Prostate gland (tissue), 2 donors: ENCODE measurements at places on chromosomes 7 and 10. TPM values are rescaled to one million over a fixed set of nuclear protein-coding genes. Genes with fewer than 3 reads are reported as not detected.
A peak's percentile ranks its signal among the peaks of the same experiment; 100 is the strongest.

GRCh38 chr7:96241855-96242254, 80.0 kb downstream of the SLC25A13 start:
- no peak overlapping the region for H3K27ac ChIP-seq
- no peaks in the 10 kb centered on the region for H3K4me1 ChIP-seq
- DNase-seq = no peak
- H3K36me3 ChIP-seq = no peaks in the 10 kb centered on the region
- no peaks in the 10 kb centered on the region for H3K27me3 ChIP-seq

The TIAL1 gene
- 74.3 TPM for total RNA-seq

The ADD3 gene
- total RNA-seq = 127 TPM

The HBP1 gene
- 109 TPM for total RNA-seq

GRCh38 chr10:97116462-97117162, 69.1 kb downstream of the SLIT1 start:
- no peak overlapping the region for H3K4me3 ChIP-seq
- no peak for DNase-seq
- no peaks in the 10 kb centered on the region for H3K4me1 ChIP-seq
- H3K36me3 ChIP-seq = no peaks in the 10 kb centered on the region

DNA sequence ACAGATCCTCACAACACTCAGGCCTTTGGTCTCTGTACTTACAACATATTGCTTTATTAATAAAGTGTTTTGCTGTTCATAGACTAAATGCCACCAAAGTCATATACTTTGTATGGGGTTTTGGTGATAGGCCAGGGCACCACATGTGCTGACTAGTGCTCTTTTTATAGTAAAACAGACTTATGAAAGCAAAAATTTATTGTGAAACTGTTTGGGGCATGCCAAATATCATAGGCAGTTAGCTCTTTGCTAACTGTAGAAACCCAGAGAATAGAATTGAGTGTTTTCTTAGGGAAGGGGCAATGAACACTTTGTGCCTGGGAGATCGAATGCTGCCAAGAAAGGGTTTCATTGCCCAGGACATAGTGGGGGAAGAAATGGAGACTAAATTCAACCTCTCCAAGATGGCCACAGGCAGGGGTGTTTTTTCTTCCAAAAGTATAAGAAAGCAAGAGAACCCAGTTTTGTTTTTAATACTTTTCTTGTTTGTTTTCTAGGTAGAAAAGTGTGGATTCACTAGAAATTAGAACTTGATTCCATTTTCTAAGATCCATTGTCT, 142.7 kb downstream of the TRIL start:
- no peak overlapping the region for H3K27ac ChIP-seq
- DNase-seq = no peak
- no peaks in the 10 kb centered on the region for H3K4me1 ChIP-seq
- no peaks in the 10 kb centered on the region for H3K27me3 ChIP-seq
- no peak overlapping the region for H3K4me3 ChIP-seq
- no peaks in the 10 kb centered on the region for H3K36me3 ChIP-seq

GRCh38 chr10:34295142-34295548, 520.0 kb downstream of the PARD3 start:
- H3K27ac ChIP-seq = no peak overlapping the region
- H3K27me3 ChIP-seq = no peaks in the 10 kb centered on the region
- no peak for DNase-seq

The IFIT1B gene
- not detected for total RNA-seq

GRCh38 chr10:22992075-22992474, 64.2 kb downstream of the ARMC3 start:
- no peaks in the 10 kb centered on the region for H3K4me1 ChIP-seq
- no peak overlapping the region for H3K27ac ChIP-seq
- H3K36me3 ChIP-seq = no peaks in the 10 kb centered on the region
- H3K27me3 ChIP-seq = no peaks in the 10 kb centered on the region
- DNase-seq = no peak

- no peak for DNase-seq
- no peak overlapping the region for H3K27ac ChIP-seq
- H3K36me3 ChIP-seq = no peaks in the 10 kb centered on the region
- H3K27me3 ChIP-seq = no peaks in the 10 kb centered on the region
Measured at GRCh38 chr7:15503603-15504290, 58.1 kb downstream of the AGMO start.

- H3K27ac ChIP-seq = no peak overlapping the region
- H3K27me3 ChIP-seq = no peaks in the 10 kb centered on the region
- H3K36me3 ChIP-seq = no peaks in the 10 kb centered on the region
- H3K4me3 ChIP-seq = no peak overlapping the region
Measured at GRCh38 chr7:29102558-29103151, 43.7 kb downstream of the CPVL start.

DNA sequence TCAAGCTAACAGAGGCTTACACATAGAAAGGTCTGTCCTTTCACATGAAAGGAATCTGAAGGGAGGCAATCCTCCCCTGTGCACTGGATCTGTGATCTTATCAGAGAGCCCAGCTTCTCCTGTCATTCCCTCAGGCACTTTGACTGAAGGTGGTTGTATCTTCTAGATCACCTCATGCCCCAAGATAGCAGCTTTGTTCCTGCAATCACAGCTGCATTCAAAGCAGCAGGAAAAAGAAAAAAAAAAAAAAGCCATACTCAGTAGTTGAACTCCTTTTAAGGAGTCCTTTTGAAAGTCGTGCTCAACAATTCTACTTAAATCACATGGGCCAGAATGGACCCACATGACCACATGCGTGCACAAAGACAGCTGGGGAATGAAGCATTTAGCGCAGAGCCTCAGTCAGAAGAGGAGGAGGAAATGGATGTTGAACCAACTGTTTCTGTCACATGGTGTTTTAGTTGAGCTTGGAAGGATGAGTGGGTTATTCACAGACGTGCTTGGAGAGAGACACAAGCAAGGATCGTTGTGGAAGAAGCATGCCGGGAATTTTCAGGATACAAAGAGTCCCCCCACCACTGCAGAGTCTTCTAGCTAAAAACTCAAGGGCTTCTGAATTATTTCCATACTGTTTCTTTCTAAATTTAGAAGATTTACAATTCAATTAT, 13.0 kb upstream of the PFKP start:
- H3K27me3 ChIP-seq = no peaks in the 10 kb centered on the region
- H3K4me1 ChIP-seq = no peaks in the 10 kb centered on the region
- no peak overlapping the region for H3K4me3 ChIP-seq
- peak overlapping the region; percentile 4 for H3K27ac ChIP-seq
- no peaks in the 10 kb centered on the region for H3K36me3 ChIP-seq

DNA sequence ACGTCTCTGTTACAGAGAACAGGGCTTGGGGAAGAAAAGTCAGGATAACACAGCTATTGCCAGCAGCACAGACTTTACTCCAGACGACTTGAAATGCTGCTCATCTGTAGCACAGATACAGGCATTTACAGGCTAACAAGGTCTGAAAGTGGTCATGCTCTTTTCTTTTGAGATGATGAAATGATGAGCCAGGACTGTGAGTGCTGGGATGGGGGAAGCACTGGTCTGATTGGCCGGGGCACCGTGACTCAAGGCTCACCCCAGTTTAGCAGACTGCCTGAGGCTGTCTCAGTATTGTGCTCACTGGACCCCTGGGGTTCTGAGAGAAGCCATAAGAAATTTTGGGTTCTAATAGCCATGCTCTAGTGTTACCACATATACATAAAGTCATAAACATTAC, 12.4 kb downstream of the SMKR1 start:
- H3K27ac ChIP-seq = no peak overlapping the region
- H3K4me1 ChIP-seq = no peaks in the 10 kb centered on the region
- no peak overlapping the region for H3K4me3 ChIP-seq
- no peak for DNase-seq
- no peaks in the 10 kb centered on the region for H3K36me3 ChIP-seq
- no peaks in the 10 kb centered on the region for H3K27me3 ChIP-seq

- H3K4me1 ChIP-seq = no peaks in the 10 kb centered on the region
- H3K27me3 ChIP-seq = no peaks in the 10 kb centered on the region
- H3K36me3 ChIP-seq = no peaks in the 10 kb centered on the region
- no peak for DNase-seq
- H3K4me3 ChIP-seq = no peak overlapping the region
Measured at GRCh38 chr10:23047201-23048050, 48.0 kb upstream of the MSRB2 start.

DNA sequence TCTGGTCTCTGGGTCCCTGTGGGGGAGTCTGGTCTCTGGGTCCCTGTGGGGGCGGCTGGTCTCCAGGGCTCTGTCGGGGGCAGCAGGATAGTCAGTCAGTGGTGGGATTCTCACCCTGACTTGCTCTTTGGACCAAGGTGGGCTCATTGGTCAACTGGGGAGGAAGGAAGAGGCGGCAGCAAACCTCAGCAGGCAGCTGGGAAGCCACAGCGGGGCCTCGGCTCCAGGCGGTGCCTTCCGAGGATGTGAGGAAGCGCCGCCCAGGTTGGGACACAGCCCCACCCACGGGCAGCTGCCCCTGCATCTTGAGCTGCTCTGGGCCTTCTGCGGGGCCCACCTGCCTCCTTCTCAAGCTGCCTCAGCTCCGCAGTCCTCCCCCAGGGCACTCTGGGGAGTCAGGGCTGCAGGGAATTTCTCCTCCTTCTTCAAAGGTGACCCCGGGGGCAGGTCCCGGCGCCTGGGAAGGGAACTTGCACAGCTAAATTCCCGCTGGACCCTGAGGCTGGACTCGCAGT, 20.4 kb upstream of the KNDC1 start:
- H3K27ac ChIP-seq = no peak overlapping the region
- DNase-seq = no peak
- H3K4me3 ChIP-seq = no peak overlapping the region
- no peaks in the 10 kb centered on the region for H3K36me3 ChIP-seq
- peaks cover 15% of the 10 kb centered on the region for H3K27me3 ChIP-seq
- no peaks in the 10 kb centered on the region for H3K4me1 ChIP-seq

DNA sequence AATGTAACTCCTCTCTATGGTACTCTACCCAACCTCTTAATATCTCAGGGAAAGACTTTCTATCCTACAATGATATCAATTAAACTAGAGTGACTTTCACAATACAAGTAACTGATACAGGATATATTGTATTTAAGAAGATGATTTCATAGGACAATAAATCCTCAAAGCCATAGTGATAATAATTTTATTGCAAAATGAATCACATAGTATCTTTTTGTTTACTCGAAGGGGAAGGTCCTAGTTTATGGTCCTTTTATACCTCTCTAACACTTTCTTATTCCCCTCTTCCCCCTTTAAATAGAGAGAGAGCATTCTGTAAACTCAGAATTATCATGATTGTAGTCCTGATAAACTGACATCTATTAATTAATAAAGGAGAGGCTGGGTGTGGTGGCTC, 56.4 kb downstream of the TMEM106B start:
- H3K4me1 ChIP-seq = no peaks in the 10 kb centered on the region
- no peak overlapping the region for H3K27ac ChIP-seq
- H3K4me3 ChIP-seq = no peak overlapping the region

DNA sequence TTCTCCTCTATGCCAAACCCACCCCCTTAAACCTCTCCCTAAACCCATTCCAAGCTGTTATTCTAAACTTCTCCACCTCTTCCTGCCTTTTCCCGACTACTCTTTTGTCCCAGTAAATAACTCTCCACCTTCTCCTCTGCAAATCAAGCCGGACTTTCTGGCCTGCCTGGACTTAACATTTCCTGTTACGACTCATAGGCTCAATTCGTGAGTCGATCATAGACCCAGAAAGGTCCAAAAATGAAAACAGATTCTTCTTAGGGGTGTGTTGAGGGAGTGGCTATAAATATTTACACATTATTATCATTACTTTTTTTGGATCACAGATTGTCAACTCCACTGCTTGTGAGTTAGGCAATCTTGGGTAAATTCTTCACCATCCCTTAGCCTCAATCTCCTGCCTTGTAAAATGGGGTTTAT, 59.0 kb upstream of the HABP2 start:
- peak; percentile 50 for DNase-seq
- no peaks in the 10 kb centered on the region for H3K27me3 ChIP-seq
- no peak overlapping the region for H3K4me3 ChIP-seq
- no peaks in the 10 kb centered on the region for H3K4me1 ChIP-seq
- no peaks in the 10 kb centered on the region for H3K36me3 ChIP-seq
- H3K27ac ChIP-seq = peak overlapping the region; percentile 34

DNA sequence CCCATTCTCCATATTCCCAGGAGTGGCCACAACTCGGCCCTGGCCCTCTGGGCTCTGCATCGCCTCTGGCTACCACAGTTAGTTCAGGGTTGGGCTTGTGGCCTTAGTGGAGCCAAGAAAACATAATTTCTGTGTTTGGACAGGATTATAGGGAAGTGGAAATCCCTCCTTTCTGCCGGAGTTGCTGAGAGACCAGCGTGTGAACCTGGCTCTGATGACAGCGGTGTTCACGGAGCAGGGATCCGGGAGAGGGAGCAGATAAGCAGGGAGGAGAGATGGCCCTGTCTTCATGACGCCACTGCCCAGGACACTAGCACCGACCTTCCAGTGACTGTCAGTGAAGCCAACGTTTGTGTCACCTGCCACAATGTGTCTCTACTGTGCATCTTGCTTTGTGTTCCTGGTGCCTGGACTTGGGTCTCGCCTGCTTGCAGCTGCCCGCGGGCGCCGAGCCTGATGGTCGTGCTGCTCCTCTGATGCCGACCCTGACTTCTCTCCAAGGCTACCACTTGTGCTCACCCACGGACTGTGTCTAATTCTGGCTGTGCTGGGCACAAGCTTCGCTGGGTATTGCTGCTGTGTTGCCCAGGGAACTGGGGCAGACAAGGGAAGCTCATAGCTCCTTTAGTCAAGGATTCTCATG, 67.0 kb upstream of the VIPR2 start:
- H3K27ac ChIP-seq = no peak overlapping the region
- H3K36me3 ChIP-seq = no peaks in the 10 kb centered on the region
- no peak for DNase-seq
- no peak overlapping the region for H3K4me3 ChIP-seq
- H3K27me3 ChIP-seq = no peaks in the 10 kb centered on the region

DNA sequence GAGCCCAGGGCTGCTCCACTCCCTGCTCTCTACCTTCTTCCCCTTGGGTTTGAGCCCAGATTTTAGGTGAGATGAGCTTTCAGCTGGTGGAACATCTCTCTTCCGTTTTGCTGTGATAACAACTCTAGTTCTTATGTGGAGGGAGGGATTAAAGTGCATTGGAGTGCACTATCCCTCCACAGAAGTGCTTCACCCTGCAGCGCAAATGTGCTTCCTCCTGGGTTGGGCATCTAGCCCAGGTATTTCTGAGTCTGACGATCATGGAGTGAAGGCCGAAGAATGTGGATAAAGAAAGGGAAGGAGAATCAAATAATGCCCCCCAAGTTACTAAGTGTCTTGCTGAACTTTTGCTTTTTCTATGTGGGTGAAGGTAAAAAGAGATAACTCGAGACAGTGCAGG, 157.4 kb downstream of the CACNB2 start:
- no peak overlapping the region for H3K27ac ChIP-seq
- no peaks in the 10 kb centered on the region for H3K27me3 ChIP-seq
- H3K4me3 ChIP-seq = no peak overlapping the region
- H3K4me1 ChIP-seq = no peaks in the 10 kb centered on the region
- H3K36me3 ChIP-seq = no peaks in the 10 kb centered on the region

- no peaks in the 10 kb centered on the region for H3K36me3 ChIP-seq
- no peaks in the 10 kb centered on the region for H3K4me1 ChIP-seq
- no peak overlapping the region for H3K4me3 ChIP-seq
- no peaks in the 10 kb centered on the region for H3K27me3 ChIP-seq
- no peak for DNase-seq
Measured at GRCh38 chr10:3241274-3241921, 68.8 kb upstream of the PITRM1 start.

GRCh38 chr7:105643851-105644250, 62.6 kb upstream of the EFCAB10 start:
- no peak overlapping the region for H3K27ac ChIP-seq
- DNase-seq = no peak
- H3K4me1 ChIP-seq = peaks cover 13% of the 10 kb centered on the region
- no peak overlapping the region for H3K4me3 ChIP-seq

The TBATA gene
- total RNA-seq = 0.57 TPM

- H3K4me3 ChIP-seq = no peak overlapping the region
- H3K4me1 ChIP-seq = no peaks in the 10 kb centered on the region
Measured at GRCh38 chr10:67200913-67201564, 275.2 kb downstream of the LRRTM3 start.
